ENCODE measurements at places on chromosomes 1 and 21.

DNA sequence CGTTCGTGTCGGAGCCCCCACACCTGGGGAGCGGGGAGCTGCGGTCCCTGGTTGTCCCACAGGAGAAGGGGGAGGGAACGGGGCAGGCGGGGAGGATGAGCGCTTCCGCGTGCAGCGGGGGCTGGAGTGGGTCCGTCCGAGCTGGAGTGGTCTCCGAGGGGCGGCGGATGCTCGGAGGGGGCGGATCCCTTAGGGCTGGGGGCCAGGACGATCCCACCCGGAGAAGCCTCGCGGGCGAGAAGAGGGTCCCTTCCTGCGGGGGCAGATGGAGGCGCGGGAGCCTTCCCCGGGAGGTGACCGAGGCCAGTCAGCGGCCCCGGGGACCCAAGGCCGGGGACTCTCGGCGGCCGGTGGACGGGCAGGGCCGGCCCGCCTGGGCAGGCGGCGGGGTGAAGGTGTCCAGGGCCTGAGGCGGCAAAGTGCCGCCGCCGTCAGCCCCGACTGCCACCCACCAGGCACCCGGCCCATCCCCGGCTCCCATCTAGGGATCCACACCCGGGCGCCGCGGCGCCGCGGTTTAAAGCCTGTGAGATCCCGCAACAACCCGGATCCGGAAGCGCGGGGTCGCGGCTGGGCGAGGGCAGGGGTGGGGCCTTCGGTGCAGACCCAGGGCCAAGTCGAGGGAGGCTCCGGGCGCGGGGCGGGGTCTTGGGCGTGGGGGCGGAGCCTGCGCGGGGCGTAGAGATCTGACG, 5.3 kb upstream of the CCDC27 start:
- peak; percentile 89 for DNase-seq

DNA sequence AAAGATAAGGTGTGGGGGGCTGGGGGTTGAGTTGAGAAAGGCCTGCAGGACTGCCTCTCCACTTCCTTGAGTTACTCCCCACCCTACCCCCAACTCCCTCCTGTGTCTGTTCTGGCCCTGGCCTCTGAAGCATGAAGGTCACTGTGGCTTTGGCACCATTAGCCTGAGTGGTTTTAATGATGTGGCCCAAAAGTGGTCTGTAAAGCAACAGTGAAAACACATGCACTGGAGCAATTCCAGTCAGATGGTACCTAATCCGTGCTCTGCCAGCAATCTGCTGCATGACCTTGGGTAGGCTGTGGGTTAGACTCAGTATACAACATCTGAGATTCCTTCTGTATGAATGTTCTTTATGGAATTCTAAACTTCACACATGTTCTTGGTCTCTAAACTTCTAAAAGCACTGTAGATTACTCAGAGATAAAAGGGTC, 86.5 kb upstream of the ATP1A1 start:
- DNase-seq = no peak

DNA sequence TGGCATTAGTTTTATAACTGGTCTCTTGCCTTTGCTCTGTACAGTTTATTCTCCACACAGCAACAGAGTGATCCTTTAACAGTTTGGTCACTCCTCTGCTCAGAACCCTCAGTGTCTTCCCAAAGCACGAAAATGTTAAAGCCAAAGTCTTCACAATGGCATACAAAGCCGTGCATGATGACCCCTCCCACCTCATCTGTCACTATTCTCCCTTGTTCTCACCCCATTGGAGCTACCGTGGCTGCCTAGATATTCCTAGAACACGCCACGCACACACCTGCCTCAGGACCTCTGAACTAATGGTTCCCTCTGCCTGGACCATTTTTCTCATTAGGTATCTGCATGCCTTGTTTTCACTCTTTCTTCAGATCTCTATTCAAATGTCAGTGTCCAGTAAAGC, 8.6 kb upstream of the SEMA4A start:
- DNase-seq = peak; percentile 55

- no peak for DNase-seq
These were observed 79.4 kb upstream of the RUNX1 start for GRCh38 chr21:35128536-35128935.

GRCh38 chr1:119988306-119989062, 81.0 kb downstream of the NOTCH2 start:
- DNase-seq = no peak

Measured in CD4-positive, alpha-beta T cell treated with Interleukin-12 subunit alpha and Interleukin-12 subunit beta, for 1 hour (primary cell).